ENCODE measurements at places on chromosomes 4 and X.

GRCh38 chr4:39641451-39641850 lies 2.8 kb upstream of the SMIM14 start:
- DNase-seq = no peak

DNA sequence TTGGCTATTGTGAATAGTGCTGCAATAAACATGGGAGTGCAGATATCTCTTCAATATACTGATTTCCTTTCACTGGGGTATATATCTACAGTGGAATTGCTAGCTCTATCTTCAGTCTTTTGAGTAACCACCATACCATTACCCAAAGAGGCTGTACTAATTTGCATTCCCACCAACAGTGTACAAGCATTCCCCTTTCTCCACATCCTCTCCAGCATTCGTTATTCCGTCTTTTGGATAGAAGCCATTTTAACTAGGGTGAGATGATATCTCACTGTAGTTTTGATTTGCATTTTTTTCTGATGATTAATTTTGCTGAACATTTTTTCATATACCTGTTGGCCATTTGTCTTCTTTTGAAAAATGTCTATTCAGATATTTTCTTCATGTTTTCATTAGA lies 110.3 kb downstream of the PRDM5 start:
- no peak for DNase-seq

DNA sequence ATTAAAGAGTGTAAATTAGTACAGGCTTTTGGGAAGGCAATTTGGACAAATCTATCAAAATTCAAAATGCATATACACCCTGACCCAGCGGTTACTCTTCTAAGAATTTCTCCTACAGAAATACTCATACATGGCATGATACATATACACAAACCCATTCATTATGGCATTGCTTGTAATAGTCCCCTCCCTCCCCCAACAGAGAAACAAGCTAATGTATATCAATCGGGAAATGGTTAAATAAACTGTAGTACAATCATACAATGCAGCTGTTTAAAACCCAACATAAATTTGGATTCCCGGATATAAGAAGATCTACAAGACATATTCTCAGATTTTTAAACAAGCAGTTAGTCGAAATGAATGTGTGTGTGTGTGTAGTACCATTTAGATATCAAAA lies 808 bp downstream of the HUWE1 start:
- no peak for DNase-seq

DNA sequence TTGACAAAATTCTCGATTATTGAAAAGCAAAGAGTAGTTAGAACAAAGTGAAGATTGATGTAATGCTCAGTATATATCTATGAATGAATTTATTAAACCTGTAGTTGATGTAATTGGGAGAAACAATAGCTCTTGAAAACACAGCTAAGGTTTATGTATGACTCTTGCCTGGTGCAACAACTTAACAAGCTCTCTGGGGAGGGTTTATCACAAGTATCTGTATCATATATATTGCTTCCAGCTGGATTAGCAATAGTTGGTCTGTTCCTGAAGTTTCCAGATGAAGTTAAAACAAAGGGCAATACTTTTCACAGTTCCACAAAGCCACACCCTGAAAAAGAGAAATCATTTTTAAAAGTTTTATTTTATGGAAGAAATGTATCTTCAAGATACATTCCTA lies 91.4 kb downstream of the ARSJ start:
- no peak for DNase-seq

DNA sequence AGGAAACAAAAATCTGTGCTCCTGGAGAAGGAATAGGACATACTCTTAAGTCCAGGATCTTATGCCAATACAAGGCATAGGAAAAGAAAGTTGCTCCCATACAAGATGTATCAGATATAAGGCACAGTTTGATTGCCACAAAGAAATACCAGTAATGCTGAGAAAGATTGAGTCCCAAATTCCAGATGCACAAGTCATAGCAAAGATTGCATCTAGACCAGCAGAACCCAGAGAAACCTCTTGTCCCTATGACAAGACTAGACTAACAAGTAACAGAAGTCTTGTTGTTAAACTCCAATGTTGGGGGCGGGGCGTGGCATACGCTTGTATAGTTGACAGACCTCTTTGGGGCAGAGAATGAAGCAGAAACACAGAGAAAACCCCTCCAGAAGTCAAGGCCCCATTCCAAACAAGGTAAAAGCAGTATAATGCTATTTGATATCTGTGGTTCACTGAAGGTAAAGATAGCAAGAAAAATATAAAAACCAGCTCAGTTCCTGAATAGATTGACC lies 671.5 kb upstream of the GRIA3 start:
- DNase-seq = no peak

DNA sequence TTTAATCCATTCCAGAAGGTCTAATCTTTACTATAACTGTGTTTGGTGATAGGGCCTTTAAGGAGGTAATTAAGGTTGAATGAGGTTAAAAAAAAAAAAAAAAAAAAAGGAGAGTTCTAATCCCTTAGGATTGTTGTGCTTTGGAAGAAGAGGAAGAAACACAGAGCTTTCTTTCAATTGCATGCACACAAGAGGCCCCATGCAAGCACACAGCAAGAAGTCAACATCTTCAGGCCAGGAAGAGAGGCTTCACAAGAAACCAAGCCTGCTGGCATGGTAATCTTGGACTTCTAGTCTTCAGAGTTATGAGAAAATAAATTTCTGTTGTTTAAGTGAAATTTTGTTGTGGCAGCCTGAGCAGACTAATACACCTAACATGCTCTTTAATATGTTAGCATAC lies 118.6 kb downstream of the NAA11 start:
- DNase-seq = no peak

GRCh38 chr4:65668201-65669089 lies 1.8 kb downstream of the EPHA5 start:
- DNase-seq = no peak

DNA sequence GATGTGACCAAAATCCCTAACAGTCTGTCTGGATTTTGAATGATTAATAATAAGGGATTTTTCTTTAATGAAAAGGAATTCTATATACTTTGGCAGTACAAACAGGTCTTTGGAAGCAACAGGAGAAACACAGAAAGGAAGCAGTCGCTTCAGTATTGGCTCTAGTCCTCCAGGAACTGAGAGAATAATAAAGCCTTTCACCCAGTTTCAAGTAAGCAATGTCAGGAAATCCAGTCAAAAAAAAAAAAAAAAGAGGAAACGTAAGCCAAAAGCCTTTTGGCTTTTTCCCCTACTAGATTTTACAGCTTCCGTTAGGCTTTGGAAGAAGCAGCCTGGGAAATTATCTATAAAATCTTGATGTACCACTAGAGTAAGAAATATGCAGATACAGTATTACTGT lies 61.7 kb upstream of the HDAC8 start:
- DNase-seq = no peak

GRCh38 chr4:125321709-125322365 lies 7.1 kb downstream of the FAT4 start:
- no peak for DNase-seq

DNA sequence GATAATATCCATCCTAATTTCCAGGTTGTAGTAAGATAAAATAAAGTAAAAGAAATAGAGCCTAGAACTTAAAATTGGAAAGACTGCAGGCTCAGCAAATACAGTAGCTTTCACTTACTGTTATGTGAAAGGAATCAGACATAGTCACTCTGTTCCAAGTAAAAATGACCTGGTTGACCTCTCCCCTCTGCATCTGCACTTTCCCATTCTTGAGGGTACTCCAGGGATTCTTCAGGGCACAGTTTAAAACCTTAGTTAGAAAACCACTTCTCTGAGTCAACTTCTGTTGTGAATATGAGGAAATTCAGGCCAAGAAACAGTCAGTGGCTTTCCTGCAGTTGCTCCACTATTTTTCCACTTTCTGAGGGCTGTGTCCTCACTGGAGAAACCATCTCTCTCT lies 42.9 kb downstream of the FRAS1 start:
- no peak for DNase-seq

GRCh38 chrX:22234380-22234779 lies 38.3 kb upstream of the CBLL2 start:
- no peak for DNase-seq

- DNase-seq = peak; percentile 20
Measured at GRCh38 chr4:26028793-26029567, 115.0 kb downstream of the SMIM20 start.

DNA sequence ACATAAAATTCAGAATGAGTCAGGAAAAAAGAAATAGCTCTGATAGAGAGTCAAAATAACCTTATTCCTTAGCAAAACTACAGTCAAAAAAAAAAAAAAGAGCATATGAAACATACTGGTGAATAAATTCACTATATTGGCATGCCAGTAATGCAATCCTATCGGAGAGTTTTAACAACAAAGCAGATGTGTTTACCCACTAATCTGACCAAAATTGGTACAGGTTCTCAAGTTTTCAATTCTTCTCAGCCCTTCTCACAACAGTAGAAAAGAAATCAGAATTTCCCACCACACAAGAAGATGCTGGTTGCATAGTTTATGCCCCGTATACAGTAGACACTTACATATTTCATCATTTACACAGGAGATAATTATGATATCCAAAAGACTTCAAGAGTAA lies 59.4 kb downstream of the LCORL start:
- no peak for DNase-seq

GRCh38 chr4:82097504-82097903 lies 276.3 kb downstream of the HNRNPD start:
- DNase-seq = no peak

DNA sequence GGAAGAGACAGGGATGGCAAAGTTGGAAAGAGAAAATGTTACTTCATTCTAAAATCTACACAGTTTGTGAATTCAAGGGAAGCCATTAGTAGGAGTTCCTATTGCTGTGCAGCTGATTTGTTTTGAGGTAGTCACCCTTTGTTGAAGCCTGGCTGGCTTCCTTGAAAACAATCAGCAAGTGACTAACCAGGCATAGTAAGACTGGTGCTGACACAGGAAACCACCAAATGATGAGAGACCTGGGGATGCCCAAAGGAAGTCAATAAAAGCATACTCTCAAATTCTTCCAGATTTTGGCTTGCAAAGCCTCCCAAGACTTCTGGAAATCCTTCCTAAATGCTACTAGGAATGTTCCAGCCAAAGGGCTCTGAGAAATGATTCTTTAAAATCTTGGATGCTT lies 23.9 kb upstream of the PRDM8 start:
- DNase-seq = peak; percentile 38

- no peak for DNase-seq
Measured at GRCh38 chr4:39855909-39856512, 121.7 kb downstream of the PDS5A start.

GRCh38 chrX:22365460-22365859 lies 92.7 kb downstream of the CBLL2 start:
- DNase-seq = no peak

GRCh38 chrX:18971506-18971905 lies 12.4 kb downstream of the PHKA2 start:
- DNase-seq = no peak

GRCh38 chr4:6957148-6957520 lies 47.5 kb downstream of the TBC1D14 start:
- DNase-seq = no peak

DNA sequence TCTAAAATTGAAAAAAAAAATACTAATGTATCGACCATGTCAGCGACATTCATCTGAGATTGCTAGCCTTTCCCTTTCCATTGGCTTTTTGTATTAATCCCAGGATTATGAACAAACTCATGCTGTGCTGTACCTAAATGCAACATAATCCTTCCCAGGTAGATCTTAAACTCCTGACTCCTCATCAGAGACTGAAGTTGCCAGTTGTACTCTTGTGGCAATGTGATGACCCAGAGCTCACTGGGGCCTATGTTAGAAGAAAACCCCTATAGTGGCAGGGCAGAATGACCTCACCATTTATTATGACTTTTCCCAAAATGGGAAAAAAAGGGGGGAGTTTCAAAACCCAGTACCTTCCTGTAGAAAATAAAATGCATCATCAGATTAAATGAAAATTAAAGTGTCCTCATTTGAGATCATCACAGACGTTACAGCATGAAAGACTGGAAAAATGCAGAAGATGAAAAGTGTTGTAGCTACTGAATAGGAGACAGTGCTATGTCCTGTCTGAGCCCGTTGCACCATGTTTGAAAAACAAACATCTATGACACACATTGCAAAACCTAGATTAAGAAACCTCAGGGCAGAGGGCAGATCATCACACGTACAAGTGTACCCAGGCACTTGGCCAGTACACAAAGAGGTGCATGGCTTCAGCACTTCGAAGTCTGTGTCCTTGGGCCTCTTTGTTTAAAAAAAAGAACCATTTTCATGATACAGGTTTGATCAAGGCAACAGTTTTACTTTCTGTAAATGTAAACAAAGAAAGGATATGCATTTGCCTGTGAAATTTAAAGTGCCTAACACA lies 6.8 kb upstream of the ACSL4 start:
- no peak for DNase-seq

DNA sequence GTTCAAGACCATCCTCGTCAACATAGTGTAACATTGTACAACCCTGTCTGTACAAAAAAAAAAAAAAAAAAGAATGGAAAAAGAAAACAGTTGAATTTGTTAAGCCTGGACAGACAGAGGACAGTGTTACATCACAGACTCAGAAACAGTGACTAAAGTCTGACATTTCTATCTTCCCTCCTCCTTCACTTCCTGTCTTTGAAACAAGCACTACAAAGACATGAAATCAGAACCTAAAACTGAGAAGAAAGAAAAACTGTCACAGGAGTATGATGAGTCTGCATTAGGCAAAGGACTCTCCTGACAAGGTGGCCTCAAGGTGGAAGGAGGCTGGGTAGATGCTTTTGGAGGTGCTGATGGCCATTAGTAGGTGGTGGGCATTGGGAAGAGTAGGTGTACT lies 126.7 kb downstream of the RBM47 start:
- DNase-seq = no peak

DNA sequence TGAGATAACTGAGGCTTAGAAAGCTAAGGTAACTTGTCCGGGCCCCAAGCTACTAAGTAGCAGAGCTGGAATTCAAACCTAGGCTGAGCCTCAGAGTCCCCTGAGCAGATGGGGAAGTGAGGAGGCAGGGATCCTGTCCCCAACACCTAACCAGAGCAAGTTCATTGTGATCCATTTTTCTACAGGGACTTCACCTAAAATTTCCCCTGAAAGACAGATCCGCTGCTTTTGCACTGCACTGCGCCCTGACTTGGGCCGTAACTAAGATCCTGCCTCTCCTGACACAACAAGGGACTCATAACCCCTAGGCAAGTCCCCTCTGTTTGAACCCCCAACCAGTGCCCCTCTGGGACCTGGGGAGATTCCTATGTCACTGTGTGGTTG lies 25.6 kb upstream of the MTM1 start:
- no peak for DNase-seq

DNA sequence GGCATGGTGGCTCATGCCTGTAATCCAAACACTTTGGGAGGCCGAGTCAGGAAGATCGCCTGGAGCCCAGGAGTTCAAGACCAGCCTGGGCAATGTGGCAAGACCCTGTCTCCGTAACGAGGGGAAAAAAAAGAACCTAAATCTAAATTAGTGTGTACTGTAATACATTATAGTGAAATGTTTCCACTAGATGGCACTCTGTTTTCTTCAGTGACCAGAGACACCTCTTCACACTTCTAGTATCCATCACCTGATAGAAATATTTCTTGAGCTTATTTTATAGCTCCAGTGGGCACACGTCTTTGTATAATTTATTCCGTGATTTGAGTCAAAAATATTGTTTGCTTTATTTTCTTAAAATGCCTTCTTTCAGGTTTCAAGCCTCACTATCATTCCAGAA lies 600.9 kb upstream of the DIPK2B start:
- no peak for DNase-seq

- DNase-seq = no peak
Measured at GRCh38 chr4:106551724-106552123, 183.1 kb upstream of the GIMD1 start.

- no peak for DNase-seq
Measured at GRCh38 chr4:152573861-152574260, 38.0 kb upstream of the FBXW7 start.
